Progenitor cell of endocrine pancreas (in vitro differentiated cells): ENCODE measurements at places on chromosomes 16 and 17. TPM values are rescaled to one million over a fixed set of nuclear protein-coding genes. Genes with fewer than 3 reads are reported as not detected.

GRCh38 chr17:82297280-82297713, 20.1 kb downstream of the CD7 start:
- H3K27me3 ChIP-seq, result peaks cover 5% of the 10 kb centered on the region
- no peak for DNase-seq
- no peaks in the 10 kb centered on the region for H3K36me3 ChIP-seq
- no peak overlapping the region for H3K4me3 ChIP-seq
- no peak overlapping the region for H3K27ac ChIP-seq

- peaks cover 9% of the 10 kb centered on the region for H3K4me1 ChIP-seq
- H3K4me3 ChIP-seq, result no peak overlapping the region
- H3K36me3 ChIP-seq, result no peaks in the 10 kb centered on the region
Observed at GRCh38 chr17:18946536-18946935, 5.4 kb upstream of the SLC5A10 start.

DNA sequence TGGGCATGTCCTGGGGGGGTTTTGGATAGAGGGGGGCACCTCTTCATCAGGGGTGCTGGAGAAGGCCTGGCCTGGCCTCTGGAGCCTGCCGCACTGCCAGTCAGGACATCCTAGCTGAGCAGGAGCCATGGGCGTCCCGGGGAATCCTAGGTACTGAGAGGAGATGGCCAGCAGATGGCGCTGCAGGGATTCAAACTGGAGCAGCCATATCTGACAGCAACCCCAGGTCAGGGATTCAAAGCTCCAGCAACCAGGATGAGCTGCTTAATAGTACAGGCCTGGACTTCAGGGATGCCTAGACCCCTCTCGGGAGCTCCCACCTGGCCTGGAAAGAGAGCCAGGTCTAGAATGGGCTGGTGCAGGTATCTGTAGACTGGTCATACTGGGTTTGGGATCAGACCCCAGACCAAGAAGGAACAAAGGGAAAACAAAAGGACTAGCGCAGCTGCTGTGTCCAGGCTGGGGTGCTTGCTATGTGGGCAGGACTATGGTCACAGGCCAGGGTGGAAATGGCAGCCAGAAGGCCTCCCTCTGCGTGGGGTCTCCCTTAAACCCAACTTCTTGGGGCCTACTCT, 306.9 kb upstream of the RBFOX1 start:
- no peak overlapping the region for H3K27ac ChIP-seq
- H3K4me3 ChIP-seq, result no peak overlapping the region
- H3K27me3 ChIP-seq, result peaks cover 2% of the 10 kb centered on the region
- H3K36me3 ChIP-seq, result no peaks in the 10 kb centered on the region

DNA sequence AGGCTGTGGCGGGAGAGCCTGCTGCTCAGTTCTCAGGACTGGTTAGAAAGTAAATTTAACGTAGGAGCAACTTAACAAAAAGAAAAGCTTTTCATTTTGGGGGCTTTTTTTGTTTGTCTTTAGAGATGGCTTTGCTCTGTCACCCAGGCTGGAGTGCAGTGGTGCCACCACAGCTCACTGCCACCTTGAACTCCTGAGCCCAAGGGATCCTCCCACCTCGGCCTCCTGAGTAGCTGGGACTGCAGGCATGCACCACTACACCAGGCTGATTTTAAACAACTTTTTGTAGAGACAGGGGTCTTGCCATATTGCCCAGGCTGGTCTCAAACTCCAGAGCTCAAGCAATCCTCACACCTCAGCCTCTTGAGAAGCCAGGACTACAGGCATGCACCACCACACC, 205.0 kb downstream of the RPTOR start:
- H3K4me3 ChIP-seq, result no peak overlapping the region
- peaks cover 2% of the 10 kb centered on the region for H3K36me3 ChIP-seq
- no peak overlapping the region for H3K27ac ChIP-seq
- no peaks in the 10 kb centered on the region for H3K27me3 ChIP-seq
- H3K4me1 ChIP-seq, result no peaks in the 10 kb centered on the region
- no peak for DNase-seq

DNA sequence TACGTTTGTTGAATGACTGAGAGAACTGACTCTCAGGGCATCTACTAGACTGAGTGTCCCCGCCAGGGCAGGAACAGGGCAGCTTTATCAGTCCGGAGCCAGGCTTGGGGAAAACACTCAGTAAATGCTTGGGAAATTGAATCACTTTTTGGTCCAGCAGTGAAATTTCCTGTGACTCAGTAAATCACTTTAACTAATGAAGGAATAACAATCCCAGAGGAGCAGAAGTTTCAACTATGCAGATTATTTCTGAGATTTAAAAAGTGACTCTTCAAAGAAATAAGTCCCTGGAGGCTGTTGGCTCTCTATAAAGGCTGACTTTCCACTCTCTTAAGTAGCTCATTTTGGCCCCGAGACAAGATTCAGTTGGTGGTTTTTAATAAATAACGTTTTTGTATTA, 101.8 kb downstream of the FOXL1 start:
- no peak overlapping the region for H3K4me3 ChIP-seq
- DNase-seq, result no peak
- no peaks in the 10 kb centered on the region for H3K36me3 ChIP-seq
- peaks cover 22% of the 10 kb centered on the region for H3K27me3 ChIP-seq

DNA sequence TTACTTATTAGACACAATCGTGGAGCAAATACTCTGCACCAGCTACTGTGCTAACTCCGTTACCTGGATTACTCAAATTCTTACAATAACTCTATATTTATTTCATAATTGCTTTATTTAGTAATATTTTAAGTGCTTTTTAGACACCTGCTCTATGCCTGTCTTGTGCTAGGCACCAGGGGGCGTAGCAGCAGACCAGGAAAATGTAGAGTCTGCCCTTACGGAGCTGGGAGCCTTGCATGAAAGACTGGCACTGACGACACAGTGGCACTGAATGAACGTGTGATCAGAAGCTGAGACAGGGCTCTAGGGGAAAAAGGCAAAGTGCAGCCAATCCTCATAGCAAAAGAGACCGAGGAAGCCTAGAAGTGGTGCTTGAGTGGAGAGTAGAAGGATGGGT, 486.5 kb downstream of the CDH13 start:
- no peaks in the 10 kb centered on the region for H3K4me1 ChIP-seq
- no peak overlapping the region for H3K27ac ChIP-seq
- peak; percentile 25 for DNase-seq
- peaks cover 33% of the 10 kb centered on the region for H3K27me3 ChIP-seq
- H3K4me3 ChIP-seq, result no peak overlapping the region
- no peaks in the 10 kb centered on the region for H3K36me3 ChIP-seq

DNA sequence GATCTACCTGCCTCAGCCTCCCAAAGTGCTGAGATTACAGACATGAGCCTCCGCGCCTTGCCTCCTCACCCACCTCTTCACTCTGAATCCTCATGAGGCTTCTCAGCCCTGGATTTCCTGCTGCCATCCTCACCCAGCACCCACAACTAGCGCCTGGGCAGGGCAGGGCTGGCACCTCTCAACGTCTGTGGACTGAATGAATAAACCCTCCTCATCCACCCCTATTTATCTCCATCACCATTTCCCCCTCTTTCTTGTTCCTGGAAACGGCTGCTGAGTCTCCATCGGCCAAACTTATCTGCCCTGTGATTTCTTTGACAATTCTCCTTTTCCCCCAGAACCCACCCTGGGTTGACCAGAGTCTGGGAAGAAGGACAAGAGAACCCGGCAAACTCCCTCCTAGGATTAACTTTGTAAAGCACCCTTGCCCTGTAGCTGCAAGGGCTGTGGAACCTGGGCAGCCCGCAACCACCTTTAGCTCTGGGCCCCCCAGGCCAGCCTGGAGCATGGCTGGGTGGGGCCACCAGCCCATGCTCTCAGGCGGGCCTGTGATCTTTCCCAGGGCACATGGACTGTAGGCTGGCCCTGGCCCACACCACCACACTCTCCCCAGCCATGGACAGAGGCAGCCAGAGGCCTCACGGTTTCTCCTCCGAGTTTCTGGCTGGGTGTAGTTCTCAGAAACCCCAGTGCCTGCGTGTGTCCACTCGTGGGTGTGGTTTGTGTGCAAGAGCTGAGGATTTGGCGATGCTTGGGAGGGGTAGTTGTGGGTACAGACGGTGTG, 2.4 kb downstream of the SPN start:
- H3K36me3 ChIP-seq, result no peaks in the 10 kb centered on the region
- peak overlapping the region; percentile 81 for H3K27ac ChIP-seq
- no peak overlapping the region for H3K4me3 ChIP-seq
- no peak for DNase-seq
- no peaks in the 10 kb centered on the region for H3K27me3 ChIP-seq

DNA sequence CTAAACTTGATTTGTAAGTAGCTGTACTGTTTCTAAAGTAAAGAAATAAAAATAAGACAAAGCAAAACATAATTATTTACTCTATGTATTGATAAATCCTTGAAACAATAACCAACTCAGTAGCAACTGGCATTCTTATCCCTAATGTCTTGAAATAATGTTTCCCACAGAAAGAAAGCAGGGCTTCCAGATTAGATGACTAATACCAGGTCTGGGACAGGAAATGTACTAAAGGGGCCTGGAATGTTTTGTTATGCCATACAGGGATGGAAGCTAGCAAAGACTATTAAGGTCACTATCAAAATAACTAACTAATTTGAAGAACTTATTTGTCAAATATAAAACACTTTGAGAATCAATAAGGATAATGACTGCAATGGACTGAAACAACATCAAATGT, 82.1 kb downstream of the CFDP1 start:
- no peak overlapping the region for H3K27ac ChIP-seq
- H3K36me3 ChIP-seq, result peaks cover 14% of the 10 kb centered on the region
- peaks cover 2% of the 10 kb centered on the region for H3K4me1 ChIP-seq
- DNase-seq, result no peak
- H3K4me3 ChIP-seq, result no peak overlapping the region
- no peaks in the 10 kb centered on the region for H3K27me3 ChIP-seq

DNA sequence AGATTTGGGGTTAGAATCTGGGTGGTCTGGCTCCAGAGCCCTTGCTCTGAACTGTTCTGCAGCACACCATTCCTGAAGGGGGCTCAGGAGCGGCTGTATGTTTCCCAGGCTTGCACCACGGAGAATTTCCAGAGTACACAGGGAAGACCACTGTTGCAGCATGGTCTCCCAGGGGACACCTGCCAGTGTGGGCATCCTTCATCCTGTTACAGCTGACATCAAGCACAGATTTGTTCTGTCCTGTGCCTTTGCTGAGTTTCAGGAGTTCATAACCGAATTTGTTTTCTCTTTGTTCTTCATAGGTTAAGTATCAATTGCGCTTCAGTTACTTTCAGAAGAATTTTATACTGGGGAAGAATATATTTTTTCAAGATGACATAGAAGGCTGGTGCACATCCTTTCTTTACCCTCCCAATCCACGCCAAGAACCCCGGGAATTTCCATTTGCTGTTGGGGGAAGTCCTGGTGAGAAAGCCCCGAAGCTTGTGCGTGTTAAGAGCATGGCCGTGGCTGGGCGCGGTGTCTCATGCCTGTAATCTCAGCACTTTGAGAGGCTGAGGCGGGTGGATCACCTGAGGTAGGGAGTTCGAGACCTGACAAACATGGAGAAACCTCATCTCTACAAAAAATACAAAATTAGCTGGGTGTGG, 26.3 kb upstream of the ABCA3 start:
- H3K27ac ChIP-seq, result no peak overlapping the region
- H3K27me3 ChIP-seq, result peaks cover 18% of the 10 kb centered on the region
- no peaks in the 10 kb centered on the region for H3K36me3 ChIP-seq
- H3K4me3 ChIP-seq, result no peak overlapping the region
- DNase-seq, result no peak
- H3K4me1 ChIP-seq, result peaks cover 12% of the 10 kb centered on the region

- DNase-seq, result no peak
- peaks cover 4% of the 10 kb centered on the region for H3K27me3 ChIP-seq
- H3K27ac ChIP-seq, result no peak overlapping the region
- no peaks in the 10 kb centered on the region for H3K36me3 ChIP-seq
Observed at GRCh38 chr17:12507026-12507595, 158.6 kb upstream of the MYOCD start.

GRCh38 chr16:48123104-48123788, 32.5 kb downstream of the ABCC12 start:
- no peaks in the 10 kb centered on the region for H3K36me3 ChIP-seq
- no peak overlapping the region for H3K4me3 ChIP-seq
- DNase-seq, result no peak
- H3K27me3 ChIP-seq, result no peaks in the 10 kb centered on the region
- peaks cover 10% of the 10 kb centered on the region for H3K4me1 ChIP-seq
- H3K27ac ChIP-seq, result no peak overlapping the region

DNA sequence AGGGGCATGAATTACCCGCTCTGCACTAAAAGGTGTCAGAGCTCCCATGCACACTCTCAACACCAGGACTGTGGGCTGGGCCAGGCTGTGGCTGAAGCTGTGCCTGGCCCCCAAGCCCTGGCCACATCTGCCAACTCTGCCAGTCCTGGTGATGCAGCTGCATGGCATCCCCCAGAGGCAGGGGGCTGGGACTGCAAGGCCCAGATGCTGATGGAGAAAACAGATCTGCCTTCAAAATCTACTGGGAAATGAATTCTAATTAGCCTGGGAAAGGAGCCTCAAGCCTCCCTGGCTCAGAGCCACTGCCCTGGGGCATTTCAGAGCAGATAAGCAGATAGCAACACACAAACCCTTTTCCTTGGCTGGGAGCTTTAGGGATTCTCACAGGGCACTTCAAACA, 3.4 kb downstream of the CHST6 start:
- no peak overlapping the region for H3K4me3 ChIP-seq
- H3K27ac ChIP-seq, result no peak overlapping the region
- peaks cover 10% of the 10 kb centered on the region for H3K27me3 ChIP-seq
- H3K4me1 ChIP-seq, result peaks cover 2% of the 10 kb centered on the region

- H3K4me1 ChIP-seq, result peaks cover 13% of the 10 kb centered on the region
- H3K4me3 ChIP-seq, result no peak overlapping the region
- H3K36me3 ChIP-seq, result no peaks in the 10 kb centered on the region
Observed at GRCh38 chr16:54462771-54463170, 176.2 kb upstream of the IRX3 start.

- no peak overlapping the region for H3K4me3 ChIP-seq
- no peaks in the 10 kb centered on the region for H3K27me3 ChIP-seq
- no peaks in the 10 kb centered on the region for H3K4me1 ChIP-seq
- H3K27ac ChIP-seq, result no peak overlapping the region
- no peak for DNase-seq
Observed at GRCh38 chr16:2079991-2080390, 32.2 kb downstream of the TSC2 start.

The HSPB9 gene
- 0.16 TPM in 1 of 2 replicates, not detected in the other for total RNA-seq

The ATP6V0C gene
- total RNA-seq, result 158 and 169 TPM in 2 replicates

The CA5A gene
- total RNA-seq, result 0.36 TPM in 1 of 2 replicates, not detected in the other

The CCL15 gene
- 0.29 TPM in 1 of 2 replicates, not detected in the other for total RNA-seq

The CDRT15 gene
- not detected in 2 replicates for total RNA-seq

The C1QL1 gene
- 36.2 and 37.0 TPM in 2 replicates for total RNA-seq

The NAGS gene
- total RNA-seq, result 0.69 and 0.89 TPM in 2 replicates

The KRTAP3-2 gene
- not detected in 2 replicates for total RNA-seq

The TP53TG3B gene
- not detected in 2 replicates for total RNA-seq

The TIGD7 gene
- total RNA-seq, result 5.4 and 5.8 TPM in 2 replicates
